ENCODE measurements at places on chromosomes 7 and 10.

GRCh38 chr7:44471436-44471835 is 19.0 kb downstream of the NUDCD3 start:
- no peak for DNase-seq

DNA sequence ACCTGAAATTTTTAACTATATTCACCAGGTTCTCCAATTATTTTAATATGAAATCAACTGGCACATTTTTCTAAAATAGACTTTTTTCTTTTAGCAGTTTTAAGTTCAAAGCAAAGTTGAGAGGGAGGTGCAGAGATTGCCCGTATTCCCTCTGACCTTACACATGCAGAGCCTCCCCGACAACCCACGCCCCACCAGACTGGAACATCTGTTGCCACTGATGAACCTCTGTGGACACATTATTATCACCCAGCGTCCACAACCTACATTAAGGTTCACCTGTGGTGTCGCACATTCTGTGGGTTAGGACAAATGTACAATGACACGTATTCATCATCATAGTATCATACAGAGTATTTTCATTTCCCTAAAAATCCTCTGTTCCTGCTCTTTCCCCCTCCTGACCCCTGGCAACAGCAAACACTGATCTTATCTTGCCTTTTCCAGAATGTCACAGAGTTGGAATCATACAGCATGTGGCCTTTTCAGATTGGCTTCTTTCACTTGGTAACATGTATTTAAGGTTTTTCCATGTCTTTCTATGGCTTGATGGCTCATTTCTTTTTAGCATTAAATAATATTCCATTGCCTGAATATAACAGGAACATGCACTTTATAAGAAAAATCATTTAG is 37.1 kb downstream of the COBL start:
- DNase-seq, result no peak

GRCh38 chr10:120715171-120715570 is 136.0 kb upstream of the WDR11 start:
- no peak for DNase-seq

- DNase-seq, result no peak
These were observed 87.8 kb downstream of the CCSER2 start for GRCh38 chr10:84416245-84416555.

DNA sequence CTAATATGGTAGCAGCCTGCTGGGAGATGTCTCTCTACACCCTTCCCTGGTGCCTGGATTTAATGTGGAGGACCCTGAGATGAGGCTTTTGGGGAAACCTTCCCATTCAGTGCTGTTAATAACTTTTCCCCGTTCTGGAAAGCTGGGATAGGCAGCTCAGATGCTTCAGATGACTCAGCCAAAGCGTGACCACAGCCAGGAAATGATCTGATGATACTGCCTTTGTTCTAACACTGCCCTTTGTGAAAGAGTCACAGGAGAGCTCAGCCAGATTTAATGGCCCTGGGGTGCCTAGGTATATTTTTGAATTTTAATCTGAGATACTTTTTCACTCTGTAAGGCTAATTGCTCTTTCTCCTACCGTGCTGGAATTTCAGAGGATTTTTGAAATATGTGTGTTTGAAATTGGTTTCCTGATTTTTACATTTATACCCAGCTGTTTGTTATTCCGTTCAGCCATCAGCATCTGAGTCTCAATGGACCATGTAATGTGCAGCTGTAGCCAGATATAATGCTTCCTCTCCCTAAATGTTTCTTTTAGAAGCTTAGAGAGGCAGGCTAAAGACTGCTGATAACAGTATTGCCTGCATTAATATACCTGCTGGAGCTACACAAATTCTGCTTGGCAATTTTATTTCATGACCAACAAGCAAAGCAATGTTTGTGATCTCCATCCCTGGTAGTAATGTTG is 17.8 kb downstream of the CELF2 start:
- DNase-seq, result peak; percentile 48

DNA sequence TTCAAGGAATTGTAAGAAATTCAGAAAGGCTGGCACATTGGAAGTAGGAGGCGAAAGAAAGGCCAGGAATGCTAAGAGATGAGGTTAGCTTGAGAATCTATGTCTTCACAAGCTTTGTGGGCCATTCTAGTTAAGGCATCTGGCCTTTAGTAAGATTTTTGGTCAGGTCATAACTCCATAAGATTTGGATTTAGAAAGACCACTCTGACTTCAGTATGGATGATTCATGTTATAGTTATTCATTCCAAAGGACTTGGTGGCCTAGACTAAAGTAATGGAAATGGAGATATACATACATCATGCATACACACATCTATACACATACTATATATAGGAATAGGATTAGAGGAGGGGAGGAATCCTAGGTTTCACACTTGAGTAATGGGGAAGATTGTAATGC is 77.5 kb downstream of the SEPTIN7 start:
- DNase-seq, result no peak

- no peak for DNase-seq
These were observed 60.9 kb upstream of the CHRM2 start for GRCh38 chr7:136807598-136807997.

DNA sequence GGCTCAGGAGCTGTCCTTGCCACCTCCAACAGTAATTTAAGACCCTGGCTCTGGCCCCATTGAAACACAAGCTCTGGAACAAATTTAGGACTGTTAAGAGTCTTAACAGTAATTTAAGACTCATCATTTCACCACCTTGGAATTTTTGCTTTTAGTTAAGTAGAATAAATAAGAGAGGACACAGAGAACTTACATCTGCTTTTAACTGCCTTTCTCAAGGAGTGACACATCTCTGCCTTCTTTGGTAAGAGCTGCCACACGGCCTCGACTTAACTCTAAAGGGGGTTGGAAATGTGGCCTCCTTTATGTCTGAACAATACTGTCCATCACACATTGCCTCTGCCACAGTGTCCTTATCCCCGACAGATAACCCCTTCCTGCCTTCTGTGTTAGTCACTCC is 77.9 kb downstream of the HERPUD2 start:
- DNase-seq, result no peak

DNA sequence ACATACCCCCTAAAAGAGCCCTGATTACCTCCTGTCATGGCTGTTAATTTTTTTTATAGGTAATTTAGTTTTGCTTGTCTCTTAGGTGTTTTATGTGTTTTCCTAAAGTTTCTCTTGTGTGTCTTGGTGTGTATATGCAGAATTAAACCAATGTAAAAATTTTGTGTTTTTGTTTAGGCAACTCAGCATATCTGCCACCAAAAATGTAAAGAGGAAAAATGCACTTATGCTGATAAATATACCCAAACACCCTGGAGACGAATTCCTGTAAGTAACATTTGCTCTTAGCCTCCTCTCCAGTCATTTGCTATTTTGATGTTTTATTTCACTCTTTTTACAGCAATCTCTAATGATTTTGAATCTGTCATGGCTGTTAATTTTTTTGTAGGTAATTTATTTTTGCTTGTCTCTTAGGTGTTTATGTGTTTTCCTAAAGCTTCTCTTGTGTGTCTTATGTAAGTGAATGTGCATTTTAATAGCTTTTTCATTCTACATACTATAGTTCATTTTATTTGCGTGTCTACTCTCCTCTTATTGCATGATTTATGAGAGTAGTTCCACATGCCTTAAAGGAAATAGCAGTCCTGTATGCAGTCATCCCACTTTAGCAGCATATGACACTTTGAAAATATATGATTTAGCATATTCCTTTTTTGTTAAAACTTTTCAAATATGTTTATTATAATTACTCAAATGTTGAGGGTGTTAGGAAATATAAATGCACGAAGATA is 149.2 kb downstream of the CCSER2 start:
- DNase-seq, result no peak

DNA sequence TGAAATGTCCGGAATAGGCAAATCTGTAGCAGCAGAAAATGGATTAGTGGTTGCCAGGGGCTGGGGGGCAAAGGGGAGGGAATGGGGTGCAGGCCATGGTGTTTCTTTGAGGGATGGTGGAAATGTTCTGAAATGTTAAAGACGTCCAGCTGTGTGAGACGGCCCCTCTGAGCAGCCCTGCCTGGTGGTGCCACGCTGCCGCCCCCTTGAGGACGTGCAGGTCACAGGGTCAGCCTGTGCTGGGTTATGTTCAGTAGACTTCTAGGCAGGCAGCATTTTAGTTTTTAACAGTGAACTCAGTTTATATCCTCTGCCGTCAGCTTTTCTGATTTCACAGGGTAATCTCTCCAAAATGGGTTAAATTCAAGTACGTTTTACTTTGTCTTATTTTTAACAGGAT is 9.4 kb downstream of the NUB1 start:
- DNase-seq, result peak; percentile 43

DNA sequence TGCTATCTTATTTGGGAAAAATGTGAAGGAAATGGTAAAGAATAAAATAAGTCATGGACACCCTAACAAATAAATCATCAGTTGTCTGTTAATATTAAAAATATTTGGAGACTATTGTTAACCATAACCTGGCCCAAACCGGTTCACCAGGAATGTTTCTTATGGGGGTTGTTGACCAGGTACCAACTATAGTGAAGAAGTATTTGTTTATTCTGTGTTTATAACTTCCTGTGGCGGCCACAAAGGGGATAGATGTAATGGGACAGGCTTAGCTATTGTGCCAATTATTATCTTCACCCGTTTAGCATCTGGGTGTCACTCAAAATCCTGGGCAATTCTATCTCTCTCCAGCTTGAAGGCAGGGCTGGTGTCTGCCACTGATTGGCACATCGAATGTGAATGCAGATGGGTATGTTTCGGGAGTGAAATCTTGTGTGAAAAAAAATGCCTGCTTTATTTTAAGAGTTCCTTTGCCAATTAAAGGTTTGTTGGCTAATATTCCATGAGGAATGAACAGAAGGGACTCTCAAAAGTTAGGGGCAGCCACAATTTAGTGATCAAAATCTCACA is 500.9 kb downstream of the ARL4A start:
- no peak for DNase-seq

- DNase-seq, result peak; percentile 64
These were observed 938 bp upstream of the CADPS2 start for GRCh38 chr7:122887198-122887597.

GRCh38 chr7:101386558-101387231 is 24.0 kb downstream of the COL26A1 start:
- DNase-seq, result no peak

DNA sequence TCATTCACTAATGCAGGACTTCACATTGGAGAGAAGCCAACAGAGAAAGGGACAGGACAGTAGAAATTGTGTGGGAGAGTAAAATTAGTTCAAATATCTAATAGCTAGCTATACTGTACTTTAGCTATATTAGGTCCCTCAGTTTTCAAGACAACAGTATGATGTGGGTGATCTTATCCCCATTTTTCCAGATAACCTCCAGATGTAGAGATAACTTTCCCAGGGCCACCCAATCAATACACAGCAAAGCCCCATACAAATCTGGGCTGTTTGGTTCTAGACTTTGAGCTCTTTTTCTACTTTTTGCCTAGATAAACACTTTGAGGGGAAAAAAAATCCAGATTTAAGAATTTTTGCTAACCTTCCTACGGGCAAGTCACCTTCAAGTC is 482 bp upstream of the CLDN12 start:
- no peak for DNase-seq

- no peak for DNase-seq
These were observed 163.1 kb upstream of the NPVF start for GRCh38 chr7:25391295-25391861.

DNA sequence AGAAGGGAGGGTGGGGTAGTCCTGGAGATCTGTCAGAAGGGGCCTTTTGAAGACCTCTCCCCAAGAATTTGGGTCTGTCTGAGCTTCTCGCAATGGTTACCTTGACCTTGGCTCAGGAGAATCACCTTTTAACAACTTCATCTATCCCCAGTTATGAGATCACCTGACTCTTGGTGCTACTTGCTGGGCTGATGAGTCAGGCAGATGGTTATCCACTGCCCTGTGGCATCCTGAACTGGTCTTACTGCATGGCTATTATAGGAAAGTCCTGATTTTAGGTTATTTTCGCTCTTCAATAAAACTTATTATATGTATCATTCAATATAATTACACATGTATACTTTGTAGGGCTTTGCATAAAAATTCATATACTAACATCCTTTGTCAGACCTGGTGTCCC is 274.7 kb downstream of the GFRA1 start:
- DNase-seq, result no peak

DNA sequence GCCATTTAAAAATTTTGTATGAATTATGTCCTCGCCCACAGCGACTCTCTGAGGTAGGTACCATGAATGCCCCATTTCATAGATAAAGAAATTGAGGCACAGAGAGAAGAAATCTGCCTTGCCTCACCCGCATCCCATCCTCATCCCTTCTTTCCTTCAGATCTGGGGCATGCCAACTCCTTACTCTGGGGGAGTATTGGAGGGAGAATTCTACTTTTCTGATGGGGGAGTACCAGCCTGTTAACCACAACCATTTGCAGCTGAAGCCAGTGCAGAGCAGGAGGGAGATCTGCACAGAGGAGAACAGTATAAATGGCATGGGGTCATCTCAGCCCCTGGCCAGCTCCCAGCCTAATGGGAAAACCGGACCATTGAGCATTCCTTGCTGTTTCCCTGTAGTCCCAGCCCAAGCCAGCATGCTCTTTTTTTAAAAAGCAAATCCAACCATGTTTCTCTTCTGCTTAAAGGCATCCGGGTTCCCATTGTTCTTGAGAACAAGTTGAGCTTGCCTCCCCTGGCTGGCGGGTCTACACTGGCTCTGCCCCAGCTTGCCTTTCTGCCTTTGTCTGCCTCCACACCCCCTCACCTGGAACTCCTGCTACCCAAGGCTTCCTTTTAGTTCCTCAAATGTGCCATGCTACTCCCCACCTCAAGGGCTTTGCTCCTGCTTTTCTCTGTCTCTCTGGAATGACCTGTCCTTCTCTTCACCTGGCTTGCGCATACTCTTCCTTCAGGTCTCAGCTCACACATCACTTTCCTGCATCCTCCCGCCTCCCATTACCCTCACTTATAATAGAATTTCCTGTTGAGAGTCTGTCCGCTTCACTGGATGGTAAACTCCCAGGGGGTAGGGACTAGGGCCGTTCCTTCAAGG is 8.8 kb upstream of the ZNF503 start:
- DNase-seq, result no peak

DNA sequence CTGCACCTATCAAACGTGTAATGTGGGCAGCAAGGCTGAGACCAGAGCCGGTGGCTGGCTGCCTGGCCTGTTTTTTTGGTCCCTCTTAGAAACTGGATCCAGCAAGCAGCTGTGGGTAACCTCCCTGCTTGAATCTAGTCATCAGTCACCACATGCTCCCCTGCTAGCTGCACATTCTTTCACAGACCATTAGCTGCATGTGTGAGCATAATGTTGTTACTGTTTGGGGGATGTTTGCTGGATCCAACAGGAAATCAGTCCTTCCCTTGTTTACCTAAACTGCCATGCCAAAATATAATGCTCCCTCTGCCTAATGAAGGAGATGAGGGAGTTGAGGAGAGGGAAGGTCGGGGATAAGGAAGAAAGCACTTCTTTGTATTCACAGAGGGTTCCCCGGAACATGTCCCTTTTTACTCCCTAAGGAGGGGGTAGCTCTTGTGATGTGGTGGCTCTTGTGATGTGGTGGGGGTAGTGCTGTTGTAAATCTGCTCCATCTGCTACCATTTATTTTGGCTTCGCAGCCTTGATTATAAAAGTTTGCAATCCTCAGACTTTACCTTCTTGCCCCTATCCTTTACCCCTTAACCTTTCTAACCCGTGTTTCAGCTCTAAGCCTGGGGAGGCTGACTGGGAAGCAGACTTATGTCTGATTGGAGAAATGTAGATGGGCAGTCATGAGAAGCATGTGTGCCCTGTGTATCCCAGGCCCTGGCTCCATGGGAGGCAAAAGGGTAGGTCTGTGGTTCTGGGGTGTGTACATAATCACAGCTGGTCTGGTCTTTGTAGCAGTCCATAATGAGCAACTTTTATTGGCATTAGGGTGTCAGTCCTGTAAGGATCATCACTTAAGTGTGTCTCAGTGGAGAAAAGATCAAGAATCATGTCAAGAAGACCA is 20.8 kb downstream of the LOXL4 start:
- DNase-seq, result no peak
